ENCODE measurements at places on chromosomes 13 and 19.

- no peak for DNase-seq
These were observed 2.6 kb upstream of the SPACA6 start for GRCh38 chr19:51690454-51691073.

GRCh38 chr13:36192166-36192565 is 22.2 kb downstream of the SOHLH2 start:
- no peak for DNase-seq

GRCh38 chr19:2478756-2479555 is 3.0 kb downstream of the GADD45B start:
- no peak for DNase-seq

- DNase-seq, result no peak
These were observed 585.5 kb downstream of the KCTD12 start for GRCh38 chr13:76300688-76301087.

- DNase-seq, result no peak
These were observed 25.3 kb upstream of the MIER2 start for GRCh38 chr19:369876-370275.

- no peak for DNase-seq
These were observed 2.0 kb upstream of the ZDHHC20 start for GRCh38 chr13:21461131-21461530.

DNA sequence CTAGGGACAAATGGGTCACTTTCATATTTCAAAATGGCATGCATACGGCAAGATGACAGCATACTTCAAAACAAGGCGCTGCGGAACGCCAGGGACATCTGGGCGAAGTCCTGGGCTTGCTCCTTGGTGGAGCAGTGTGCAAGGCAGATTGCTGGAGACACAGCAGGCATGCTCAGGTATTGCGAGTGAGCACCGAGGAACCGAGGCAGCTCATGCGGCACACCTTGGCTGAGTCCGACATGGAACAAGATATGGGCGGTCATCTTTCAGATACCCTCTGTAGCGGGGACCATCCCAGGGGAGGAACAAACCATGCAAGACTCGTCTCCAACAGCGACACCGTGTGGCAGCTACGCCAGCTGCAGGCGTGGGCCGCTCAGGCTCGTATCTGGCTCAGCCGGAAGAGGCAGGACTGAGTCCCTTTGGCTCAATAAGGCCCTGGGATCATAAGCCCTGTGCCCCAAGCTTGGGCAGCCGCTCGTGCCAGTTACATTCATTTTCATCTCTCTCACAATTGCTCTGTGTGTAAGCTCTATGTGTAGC is 112.4 kb downstream of the NUFIP1 start:
- no peak for DNase-seq

GRCh38 chr19:15274477-15274876 is 42.2 kb upstream of the EPHX3 start:
- no peak for DNase-seq

DNA sequence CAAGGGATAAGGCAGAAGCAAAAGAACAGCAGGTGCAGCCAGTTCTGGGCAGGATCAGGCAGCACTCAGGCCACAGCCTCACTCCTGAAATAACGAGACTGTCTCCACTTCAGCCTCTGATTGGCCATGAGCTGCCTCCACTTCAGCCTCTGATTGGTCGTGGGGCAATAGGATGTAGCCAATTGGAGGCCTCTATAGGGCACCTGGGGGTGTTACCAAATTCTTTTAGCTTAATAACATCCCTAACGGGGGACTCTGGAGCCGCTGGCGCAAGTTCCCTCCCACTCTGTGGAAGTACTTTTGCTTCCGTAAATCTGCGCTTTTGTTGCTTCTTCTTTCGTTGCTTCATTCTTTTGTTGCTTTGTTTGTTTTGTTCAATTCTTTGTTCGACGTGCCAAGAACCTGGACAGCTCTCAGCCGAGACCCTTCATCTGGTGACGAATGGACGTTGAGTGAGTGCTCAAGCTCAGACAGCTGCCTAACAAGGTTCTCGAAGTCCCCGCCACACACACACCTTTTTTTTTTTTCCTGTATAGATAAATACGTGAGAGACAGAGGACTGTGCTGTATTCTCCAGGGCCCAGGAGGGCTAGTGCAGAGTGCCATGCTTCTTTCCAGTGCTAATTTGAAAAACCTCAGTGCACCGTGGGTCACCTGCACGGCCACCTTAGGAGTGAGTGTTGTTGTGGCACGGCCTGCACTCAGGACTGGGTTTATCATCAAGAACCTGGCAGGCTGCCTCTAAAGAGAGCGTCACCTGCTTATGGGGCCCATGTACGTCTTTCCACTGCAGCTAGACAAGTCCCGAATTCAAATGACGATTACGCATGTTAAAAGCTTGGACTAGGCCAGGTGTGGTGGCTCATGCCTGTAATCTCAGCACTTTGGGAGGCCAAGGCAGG is 32.0 kb upstream of the TUBGCP3 start:
- peak; percentile 46 for DNase-seq

DNA sequence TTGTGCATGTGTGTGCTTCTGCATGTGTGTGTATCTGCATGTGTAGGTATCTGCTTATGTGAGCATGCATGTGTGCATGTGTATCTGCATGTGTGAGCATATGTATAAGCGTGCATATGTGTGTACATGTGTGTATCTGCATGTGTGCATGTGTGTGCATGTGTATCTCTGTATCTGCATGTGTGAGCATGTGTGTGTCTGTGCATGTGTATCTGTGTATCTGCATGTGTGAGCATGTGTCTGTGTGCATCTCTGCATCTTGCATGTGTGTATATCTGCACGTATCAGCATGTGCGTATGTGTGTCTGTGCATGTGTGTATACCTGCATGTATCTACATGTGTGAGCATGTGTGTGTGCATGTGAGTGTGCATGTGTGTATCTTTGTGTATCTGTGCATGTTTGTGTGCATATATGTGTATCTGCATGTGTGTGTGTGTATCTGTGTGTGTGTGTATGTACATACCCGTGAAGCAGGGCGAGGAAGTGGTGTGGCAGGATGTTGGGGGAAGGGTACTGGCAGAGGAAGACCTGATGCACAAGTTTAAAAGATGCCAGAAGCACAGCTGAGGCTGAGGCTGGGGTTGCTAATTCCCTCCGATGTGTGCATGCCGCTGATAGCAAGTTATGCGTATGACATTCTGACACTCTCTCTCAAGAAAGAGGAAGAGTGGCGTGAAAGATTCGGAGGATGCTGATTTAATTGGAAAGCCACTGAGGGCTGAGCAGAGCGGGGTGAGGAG is 64.2 kb downstream of the TEX29 start:
- no peak for DNase-seq

DNA sequence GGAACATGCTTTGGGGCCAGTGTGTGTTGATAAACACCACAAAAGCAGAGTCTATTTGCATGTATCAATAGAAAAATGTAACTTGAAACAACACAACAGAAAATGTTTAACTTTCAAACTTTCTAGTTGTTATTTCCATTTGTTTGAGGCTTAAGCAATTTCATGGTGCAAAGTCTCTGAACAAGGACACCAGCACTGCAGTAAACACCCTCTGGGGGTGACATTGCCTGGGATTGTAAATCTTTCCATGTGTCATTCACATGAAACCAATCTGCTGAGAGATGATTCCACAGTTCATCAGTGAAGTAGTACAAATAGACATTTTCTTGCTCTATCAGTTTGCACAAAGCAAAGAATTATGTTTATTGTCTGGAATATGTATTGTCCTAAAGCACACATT is 124.5 kb downstream of the ITGBL1 start:
- no peak for DNase-seq

DNA sequence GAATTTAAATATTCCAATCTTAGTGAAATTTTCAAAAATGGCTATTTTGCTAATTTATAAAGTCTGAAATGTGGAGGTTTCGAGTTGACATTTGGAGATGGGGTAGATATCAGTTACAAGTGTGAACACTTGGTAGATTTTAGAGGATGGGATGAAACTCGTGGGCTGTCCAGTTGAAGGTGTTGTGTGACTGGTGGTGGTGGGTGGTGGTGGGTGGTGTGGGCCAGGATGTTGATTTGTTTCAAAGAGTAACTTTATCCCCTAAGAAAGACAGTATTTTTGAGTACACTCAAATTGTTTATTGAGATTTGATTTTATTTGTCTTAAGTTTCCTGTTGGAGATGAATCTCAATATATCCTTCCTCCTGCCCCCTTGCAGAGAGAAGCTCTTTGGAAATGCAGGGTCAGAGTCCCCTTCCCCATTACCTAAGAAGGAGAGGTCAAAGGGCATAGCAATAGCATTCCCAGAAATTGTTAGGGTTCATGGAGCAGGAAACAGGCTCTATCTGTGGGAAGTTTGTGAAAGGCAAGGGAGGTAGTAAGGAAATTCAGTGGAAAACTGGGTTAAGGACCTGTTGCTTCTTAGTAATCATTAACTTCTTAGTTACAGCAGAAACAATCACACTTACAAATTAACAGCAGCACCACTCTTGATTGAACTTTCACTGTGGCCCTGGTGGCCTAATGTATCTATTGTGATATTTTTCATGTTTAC is 133.6 kb upstream of the RNF113B start:
- no peak for DNase-seq

DNA sequence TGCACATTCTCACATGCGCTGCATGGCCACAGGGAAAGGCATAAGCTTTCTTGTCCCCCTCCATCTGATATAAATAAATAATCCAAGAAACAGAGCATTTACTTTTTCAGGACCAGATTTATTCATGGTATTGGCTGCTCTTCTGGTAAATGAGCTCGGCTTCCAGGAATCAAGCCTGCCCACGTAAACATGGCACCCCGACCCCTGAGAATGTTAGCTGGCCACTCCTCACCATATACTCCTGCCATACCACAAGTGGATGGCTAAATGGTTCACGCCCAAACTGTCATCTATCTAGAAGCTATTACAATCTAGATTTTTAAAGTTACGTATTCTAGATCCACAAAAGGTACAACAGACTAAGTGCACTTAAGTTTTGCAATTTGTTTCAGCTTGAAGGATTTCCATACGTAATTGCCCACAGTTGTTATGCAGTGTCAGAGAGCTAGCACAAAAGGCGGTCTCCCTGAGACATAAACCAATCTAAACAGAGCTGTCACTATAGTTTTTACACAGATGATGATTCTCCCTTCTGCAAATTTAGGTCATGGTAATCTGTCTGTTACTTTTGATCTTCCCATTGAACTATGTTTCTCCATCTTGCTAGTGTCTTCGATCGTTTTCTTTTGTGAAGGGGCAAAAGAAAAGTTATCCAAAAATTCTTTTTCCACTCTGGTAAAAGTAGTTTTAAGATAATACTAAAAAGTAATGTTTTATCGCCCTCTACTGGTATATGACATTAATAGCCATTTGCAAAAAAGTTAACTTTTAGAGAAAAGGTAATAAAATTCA is 16.2 kb upstream of the FOXO1 start:
- no peak for DNase-seq

- DNase-seq, result no peak
These were observed 12.8 kb downstream of the LILRA1 start for GRCh38 chr19:54606230-54606629.

- DNase-seq, result no peak
These were observed 1.4 kb downstream of the MATK start for GRCh38 chr19:3784607-3785450.

DNA sequence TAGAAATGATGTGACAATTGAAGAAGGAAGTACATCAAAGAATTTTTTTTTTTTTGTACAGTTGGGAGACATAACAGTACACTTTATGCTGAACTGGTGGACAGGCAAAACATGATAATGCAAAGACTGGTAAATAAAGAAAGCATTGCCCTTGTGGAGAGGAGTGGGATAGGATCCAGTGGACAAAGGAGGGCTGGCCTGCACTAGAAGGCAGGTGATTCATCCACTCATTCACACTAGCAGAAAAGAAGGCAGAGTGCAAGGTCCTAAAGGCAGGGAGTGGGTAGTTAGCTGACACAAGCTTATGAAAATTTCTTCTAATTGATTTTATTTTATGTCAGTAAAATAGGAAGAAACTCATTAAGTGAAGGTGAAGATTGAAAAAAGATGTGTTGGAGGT is 17.6 kb upstream of the NALCN start:
- DNase-seq, result no peak

GRCh38 chr13:44867825-44868224 is 121.4 kb downstream of the NUFIP1 start:
- no peak for DNase-seq

DNA sequence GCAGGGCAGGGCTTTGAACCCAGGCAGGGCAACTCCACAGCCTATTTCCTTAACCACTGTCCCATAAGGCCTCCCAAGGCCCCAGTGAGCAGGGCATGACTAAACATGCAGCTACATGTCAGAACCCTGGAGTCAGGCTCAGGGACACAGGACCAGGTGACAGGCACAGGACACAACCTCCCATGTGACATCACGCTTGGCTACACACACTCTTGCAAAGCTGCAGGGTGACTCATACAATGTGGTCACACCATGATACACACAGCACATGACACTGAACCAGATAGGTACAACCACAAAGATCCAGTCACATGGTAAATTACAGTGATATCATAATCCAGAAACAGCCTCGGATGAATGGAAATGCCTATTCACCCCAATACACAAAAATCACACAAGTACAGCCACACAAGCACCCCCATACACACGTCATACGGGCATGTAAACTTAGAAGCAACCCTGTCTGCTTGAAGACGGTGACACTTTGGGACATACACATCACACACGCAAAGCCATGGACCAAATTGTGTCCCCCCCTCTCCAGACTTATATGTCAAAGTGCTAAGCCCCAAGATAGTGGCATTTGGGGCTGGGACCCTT is 14.5 kb downstream of the KLK4 start:
- no peak for DNase-seq

- no peak for DNase-seq
These were observed 750.6 kb downstream of the DIAPH3 start for GRCh38 chr13:59413126-59413525.

DNA sequence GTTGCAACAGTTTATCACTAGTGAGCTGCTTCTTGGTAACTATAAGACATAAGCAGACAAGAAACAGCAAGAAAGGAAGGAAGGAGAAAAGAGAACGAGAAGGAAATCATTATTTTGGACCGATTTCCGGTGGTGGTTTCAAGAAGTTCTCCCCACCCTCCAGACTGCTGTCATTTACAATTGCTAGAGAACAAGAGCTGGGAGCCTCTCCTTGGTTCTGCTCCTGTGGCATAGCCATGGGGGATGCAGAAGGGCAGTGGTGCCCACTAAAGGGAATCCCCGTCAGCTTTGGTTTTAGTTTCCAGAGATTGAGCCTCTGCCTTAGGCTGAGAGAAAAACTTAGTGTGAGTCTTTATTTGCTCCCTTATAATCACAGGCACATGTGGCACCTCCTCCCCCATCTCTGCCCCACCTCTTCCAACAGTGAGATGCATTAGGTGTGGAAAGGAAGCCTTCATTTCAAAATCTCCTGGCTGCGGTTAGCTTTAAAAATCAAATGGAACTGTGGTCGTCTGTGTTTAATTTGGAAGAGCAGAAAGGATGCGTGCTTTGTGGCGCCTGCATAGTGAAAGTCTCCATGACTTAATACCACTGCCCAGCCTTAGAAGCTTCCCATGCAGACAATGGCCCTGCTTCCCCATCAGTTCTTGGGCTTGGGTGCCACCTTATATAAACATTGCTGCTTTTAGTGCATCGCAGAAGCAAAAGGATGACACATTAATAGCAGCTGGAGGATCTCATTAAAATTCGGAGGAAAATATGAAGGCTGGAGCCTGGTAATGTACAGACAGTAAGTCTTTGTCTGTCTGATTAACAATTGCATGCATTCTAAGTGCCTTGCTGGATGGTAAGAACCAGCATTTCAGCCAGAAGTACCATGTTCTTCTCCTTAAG is 25.0 kb downstream of the LRCH1 start:
- DNase-seq, result no peak

- DNase-seq, result no peak
These were observed 1467.8 kb downstream of the UQCRFS1 start for GRCh38 chr19:27744926-27745768.
